ENCODE measurements at places on chromosomes 12 and 14.

GRCh38 chr14:94138251-94138650, 8.8 kb upstream of the IFI27L2 start:
- DNase-seq = no peak

DNA sequence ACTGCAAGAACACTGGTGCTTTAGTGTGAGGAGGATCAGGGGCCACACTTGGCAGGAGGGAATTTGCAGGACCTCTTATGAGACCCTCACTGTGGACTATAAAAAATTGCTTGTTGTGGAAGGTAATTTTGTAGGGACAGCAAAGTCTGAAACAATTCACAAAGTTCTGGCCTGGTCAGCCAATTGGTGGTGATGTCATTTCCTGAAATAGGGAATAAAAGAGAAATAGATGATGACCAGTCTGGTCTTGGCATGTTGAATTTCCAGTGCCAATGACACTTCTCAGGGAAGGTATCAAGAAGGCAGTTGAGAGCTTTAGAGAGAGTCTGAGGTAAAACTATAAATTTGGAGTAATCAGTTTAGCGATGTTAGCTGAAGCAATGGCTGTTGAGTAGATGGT, 129.3 kb upstream of the LMNTD1 start:
- DNase-seq = no peak

GRCh38 chr12:97960741-97961608, 498.4 kb downstream of the RMST start:
- no peak for DNase-seq

DNA sequence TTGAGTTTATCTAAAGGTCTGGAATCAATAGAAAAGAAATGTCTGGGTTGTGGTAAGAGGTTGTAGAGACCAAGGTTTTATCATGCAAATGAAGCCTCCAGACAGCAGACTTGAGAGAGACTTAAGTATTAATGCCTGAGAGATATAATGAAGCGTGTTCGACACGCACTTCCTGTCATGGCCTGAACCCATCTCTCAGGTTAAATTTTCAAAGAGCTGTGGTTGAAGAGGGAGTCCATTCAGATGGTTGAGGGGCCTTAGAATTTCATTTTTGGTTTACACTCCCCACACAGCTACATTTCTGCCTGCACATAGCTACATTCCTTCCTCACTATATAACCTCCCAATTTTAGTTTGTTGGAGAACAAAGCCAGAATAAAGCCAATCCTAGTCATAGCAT, 10.1 kb upstream of the CLEC12A start:
- no peak for DNase-seq

GRCh38 chr12:52708010-52708409, 4.7 kb upstream of the KRT77 start:
- DNase-seq = no peak

GRCh38 chr14:21033133-21033698, 1.4 kb downstream of the RNASE13 start:
- DNase-seq = no peak

GRCh38 chr12:9867531-9867930, 1.6 kb downstream of the CLEC2B start:
- no peak for DNase-seq

- no peak for DNase-seq
These were observed 36.1 kb downstream of the NCOR2 start for GRCh38 chr12:124531281-124531745.

- no peak for DNase-seq
These were observed 136.3 kb downstream of the AEBP2 start for GRCh38 chr12:19575337-19576243.

DNA sequence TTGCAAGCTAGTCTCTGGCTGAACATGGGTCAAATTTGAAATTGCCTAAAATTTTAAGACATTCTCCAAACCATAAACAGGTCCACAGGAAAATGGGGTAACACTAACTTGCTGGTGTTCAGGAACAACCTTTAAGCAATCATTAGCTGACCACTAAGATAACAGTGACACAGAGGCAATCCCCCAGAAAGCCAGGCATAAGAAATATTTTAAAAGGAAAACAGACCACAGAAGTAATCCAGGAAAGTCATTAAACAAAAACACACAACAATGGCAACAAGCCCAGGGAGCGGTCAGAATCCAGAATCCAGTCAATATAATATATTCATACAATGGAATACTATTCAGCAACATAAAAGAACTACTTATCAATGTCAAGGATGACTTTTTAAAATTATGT, 59.1 kb downstream of the LRP6 start:
- DNase-seq = no peak

DNA sequence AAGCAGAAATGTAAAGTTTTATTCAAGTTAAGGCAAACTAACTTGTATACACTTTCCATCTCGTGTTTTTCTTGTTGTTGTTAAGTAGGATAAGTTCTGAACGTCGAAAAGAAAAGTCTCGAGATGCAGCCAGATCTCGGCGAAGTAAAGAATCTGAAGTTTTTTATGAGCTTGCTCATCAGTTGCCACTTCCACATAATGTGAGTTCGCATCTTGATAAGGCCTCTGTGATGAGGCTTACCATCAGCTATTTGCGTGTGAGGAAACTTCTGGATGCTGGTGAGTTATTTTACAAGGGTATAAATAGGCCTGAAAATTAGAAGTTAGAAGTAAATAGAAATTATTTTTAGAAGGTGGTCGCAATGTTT, 25.0 kb downstream of the HIF1A start:
- DNase-seq = no peak

DNA sequence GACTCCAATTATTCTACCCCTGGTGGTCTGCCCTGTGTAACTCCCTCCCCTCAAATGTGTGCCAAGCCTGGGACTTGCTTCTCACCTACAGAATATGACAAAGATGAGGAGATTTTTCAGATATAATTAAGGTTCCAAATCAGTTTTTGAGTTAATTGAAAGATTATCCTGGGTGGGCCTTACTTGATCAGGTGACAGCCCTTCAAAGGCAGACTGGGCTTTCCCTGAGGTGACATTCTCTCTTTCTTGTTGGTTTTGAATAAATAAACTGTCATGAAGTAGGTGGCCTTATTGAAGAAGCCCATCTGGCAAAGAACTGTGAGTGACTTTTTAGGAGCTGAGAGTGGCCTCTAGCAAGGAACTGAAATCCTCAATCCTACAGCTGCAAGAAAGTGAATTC, 106.0 kb downstream of the BRMS1L start:
- DNase-seq = no peak

GRCh38 chr12:69385038-69385437, 25.5 kb downstream of the YEATS4 start:
- no peak for DNase-seq

- DNase-seq = no peak
These were observed 7.7 kb downstream of the SSH1 start for GRCh38 chr12:108849660-108850059.

DNA sequence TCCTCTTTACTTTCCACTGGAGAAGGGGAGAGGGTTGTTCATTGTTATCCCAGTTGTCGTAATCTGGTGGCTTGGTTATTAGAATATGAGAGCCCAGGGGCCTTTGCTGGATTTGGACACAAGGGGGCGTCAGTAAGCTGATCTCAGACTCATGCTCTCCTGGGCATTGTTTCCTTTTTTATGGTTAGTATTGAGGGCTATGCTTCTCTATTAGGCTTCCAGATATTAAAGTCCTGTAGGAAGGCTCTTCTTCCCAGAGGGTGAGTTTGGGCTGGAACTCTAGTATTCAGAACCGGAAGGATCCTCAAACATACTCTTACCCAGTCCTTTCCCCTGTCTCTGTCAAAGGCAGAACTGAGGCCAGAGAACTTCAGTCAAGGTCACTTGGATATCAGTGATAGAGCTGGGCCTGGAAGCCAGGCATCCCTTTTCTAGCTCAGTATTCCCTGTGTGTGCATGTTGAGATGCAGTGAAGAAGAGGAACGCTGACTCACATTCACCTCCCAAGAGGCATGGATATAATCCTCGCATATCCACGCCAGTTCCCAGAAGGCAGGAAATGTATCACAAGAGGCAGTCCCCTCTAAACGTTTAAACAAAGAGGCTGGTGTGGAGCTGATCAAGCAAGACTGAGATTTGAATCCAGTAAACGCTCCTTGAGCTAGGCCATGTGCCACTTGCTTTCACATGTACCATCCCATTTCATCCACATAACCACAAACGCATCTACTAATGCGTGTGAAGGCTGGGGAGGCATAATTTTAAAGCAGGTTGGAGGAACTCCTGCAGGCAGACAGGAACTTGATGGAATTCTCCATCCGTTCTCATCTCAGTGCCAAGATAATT, 41.6 kb downstream of the UBE3B start:
- peak; percentile 6 for DNase-seq

DNA sequence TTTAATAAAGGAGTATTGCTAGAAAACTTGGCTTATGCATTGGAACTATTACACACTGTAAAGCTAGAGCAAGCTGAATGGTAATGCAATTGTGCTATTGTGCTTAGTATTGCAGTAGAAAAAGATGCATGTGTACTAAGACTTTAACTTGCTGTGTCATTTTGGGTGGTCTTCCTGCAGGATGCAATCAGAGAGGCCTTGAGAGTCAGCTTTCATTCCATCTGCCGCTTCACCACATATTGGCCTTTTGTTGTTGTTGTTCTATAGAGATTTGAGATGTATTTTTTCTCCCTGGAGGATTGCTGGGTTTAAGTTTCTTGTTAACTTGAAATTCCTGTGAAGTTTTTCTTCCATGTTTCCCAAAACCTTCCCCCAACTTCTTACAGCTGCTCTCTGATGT, 449.7 kb downstream of the TMTC2 start:
- DNase-seq = no peak

- DNase-seq = no peak
These were observed 64.9 kb downstream of the TMX1 start for GRCh38 chr14:51304941-51305340.

GRCh38 chr14:70188659-70189455, at the start of gene SLC8A3:
SLC8A3 (minus strand) TSS chr14:70188951; CDS start chr14:70168422, 20,529 bp downstream.
- DNase-seq = no peak

- no peak for DNase-seq
These were observed 35.5 kb upstream of the LRIG3 start for GRCh38 chr12:58955849-58956248.

GRCh38 chr12:18368594-18368993, 107.3 kb downstream of the PIK3C2G start:
- DNase-seq = no peak

DNA sequence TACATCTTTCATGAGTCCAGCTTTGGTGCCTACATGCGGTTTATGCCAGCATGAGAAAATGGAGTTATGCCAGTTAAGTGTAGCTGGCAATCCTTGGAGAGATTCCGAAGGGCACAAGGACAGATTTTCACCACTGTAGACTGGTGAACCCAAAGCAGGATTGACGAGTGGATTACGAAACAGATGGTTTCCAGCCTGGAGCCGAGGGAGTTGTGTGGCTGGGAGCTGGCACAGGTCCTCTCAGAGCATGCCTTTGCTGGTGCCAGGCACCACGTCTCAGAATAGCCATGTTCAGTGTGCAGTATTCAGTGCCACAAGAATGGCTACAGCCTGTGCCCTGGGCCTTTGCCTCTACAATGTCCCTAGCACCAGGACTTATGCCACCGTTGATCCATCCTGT, 13.2 kb downstream of the KCNH3 start:
- no peak for DNase-seq

DNA sequence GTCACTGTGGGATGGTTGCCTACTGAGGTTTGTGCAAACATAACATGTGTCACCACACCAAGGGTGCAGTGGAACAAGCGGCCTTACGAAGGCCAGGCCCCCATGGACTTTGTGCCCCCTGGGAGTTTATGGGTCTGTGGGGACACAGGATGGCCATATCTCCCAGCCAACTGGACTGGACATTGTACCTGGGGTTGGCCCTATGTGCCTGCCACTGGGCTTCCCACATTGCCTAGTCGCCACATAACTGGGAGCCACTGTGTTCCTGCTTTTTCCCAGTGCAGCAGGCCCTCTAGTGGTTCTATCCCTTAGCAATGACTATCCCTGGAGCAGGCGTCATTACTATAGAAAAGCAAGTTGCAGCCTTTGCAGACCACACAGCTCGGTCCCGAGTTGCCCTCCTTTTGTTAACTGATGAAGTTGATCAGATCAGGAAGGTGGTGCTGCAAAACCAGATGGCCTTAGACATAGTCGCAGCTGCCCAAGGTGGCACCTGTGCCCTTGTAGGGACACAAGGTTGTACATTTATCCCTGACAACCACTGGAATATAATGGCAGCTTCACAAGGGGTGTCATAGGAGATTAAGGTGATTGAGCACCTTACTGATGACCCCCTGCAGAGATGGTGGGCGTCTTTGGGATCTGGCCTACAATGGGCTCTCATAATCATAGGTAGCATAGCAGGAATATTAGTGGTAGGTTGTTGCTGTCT, 15.2 kb upstream of the RNASE12 start:
- DNase-seq = no peak

DNA sequence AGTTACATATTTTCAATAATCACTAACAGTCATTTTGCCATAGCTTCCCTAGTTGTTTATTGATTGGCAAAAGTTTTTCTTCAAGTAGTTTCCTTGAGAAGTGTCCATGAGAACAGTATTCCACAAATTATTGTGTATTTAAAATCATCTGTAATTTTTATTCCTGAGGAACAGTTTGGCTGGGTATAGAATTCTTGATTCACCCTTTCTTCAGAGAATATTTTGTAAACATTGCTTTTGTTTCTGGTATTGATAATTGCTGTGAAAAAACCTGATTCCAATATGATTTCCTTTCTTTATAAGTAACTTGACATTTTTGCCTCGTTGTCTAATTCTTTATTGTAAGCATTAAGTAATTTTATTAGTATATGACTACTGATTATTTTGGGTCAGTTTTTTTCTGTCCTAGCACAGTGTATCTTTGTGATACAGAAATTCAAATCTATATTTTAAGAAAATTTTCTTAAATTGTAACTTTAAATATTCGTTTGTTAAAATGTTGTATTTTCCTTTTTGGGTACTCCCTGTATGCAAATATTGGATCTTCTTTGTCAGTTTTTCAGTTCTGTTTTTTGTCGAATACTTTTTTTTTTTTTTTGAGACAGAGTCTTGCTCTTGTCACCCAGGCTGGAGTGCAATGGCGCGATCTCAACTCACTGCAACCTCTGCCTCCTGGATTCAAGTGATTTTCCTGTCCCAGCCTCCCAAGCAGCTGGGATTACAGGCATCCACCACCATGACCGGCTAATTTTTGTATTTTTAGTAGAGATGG, 162.0 kb upstream of the ATP2B1 start:
- DNase-seq = no peak

- no peak for DNase-seq
These were observed 20.5 kb downstream of the CINP start for GRCh38 chr14:102342238-102342637.

DNA sequence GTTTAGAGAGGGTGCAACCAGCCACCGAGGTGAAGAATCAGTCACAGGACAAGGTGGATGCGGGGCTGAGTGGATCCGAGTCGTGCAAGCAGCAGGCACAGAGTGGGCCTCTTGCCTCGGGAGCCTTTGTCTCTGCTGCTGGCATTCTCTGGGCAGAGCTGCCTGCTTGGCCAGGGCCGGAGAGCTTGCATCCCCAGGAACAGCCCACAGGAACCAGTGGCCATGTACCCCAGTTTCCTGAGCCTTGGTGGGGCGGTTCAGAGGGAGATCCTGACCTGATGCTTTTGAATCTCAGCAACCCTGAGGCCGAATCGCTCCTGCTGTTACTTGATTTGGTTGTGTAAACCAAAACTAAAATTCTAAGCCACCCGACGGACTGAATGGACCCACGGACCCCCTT, 50.1 kb upstream of the EIF5 start:
- DNase-seq = no peak
